Pons (tissue), 1 donor: ENCODE measurements at places on chromosomes 16 and 17.

- DNase-seq: no peak
Measured at GRCh38 chr17:39564211-39564848, 43.4 kb downstream of the NEUROD2 start.

- no peak for DNase-seq
Measured at GRCh38 chr16:31016018-31016417, 5.6 kb upstream of the STX1B start.

DNA sequence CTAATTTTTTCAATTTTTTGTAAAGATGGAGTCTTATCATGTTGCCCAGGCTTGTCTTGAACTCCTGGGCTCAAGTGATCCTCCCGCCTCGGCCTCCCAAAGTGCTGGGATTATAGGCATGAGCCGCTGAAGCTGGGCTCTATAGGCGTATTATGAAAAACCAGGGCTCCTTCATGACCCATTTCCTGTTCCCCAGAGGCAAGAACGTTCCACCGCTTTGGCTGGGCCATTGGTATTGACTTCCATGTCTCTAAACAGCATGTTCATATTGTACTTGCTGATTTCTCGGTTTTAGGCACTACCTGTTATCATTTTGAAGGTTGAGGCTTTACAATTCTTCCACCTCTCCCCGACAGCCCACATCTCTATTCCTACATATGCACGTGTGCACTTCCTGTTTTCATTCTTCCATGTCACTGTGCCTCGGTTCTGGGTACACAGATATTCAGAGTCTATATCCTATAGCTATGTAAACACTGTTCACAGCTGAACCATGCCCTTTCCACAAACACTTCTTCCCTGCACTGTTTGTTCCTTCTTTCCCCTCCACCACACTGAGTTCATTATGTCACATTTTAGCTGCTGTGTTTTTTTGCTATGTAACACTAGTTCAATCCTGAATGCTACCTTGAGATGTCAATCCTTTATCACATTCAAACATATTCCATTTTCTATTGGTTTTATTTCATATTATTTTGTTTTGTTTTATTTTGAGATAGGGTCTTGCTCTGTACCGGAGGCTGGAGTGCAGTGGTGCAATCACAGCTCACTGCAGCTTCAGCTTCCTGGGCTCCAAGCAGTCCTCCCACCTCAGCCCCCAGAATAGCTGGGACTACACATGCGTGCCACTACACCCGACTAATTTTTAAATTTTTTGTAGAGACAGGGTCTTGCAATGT lies 16.8 kb upstream of the MAPK3 start:
- no peak for DNase-seq

DNA sequence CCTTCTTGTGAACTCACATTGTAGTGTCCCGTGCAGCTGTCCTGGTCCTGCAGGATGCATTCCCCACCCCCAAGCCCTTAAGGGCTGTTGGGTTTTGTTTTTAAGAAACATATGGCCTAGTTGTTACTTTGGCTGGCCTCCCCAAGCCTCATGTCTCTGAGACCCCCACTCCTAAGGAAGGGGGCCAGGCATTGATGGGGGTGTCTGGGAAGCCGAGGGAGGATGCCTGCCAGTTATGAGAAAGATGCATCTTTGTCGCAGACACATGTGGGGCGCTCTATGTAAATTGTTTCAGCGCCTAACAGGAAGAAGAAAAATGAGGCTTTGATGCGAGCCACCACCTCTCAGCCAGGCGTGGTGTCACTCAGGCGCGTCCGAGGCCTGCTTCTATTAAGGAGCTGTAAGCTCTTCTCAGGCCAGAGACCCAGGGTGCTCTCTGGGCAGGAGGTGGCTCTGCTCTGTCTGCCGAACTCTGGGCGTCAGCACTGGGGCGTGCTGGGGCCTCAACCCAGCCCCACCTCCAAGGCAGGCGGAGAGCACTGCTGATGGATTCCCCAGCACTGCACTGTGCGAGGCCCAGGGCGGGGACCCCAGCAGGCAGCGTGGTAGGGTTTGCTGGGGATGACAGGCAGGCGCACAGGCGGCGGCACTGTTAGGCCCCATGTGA lies 70.6 kb downstream of the SREBF1 start:
- peak; percentile 63 for DNase-seq

DNA sequence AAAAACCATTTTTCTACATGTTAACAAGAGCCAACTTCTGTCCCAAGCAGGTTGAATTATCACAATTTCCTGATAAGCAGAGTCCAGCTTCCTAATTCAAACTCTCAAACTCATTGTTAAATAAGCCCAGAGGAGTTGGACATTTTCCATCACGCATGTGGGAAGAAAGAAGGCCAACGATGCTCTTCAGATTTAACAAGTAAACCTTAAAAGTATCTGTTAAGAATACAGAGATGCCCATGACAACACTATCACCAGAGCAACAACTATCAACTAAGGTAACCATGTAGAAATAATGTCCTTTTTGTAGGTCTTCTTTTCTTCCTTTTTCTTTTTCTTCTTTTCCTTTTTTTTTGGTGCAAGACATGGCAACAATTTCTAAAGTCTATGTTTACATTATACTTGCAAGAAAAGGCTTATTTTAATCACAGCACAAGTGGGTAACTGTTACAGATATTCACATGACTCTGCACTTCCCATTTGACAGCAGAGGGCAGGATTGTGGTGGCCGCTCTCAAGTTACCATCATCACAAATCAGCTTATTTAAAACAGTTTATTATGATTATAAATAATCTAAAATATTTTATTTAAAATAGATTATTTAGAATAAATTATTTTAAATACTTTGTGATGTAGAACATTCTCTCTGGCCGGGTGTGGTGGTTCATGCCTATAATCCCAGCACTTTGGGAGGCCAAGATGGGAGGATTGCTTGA lies 35.7 kb upstream of the DHRS7B start:
- DNase-seq: peak; percentile 69

GRCh38 chr17:74822335-74822938 lies 37.2 kb downstream of the GRIN2C start:
- DNase-seq: peak; percentile 60

DNA sequence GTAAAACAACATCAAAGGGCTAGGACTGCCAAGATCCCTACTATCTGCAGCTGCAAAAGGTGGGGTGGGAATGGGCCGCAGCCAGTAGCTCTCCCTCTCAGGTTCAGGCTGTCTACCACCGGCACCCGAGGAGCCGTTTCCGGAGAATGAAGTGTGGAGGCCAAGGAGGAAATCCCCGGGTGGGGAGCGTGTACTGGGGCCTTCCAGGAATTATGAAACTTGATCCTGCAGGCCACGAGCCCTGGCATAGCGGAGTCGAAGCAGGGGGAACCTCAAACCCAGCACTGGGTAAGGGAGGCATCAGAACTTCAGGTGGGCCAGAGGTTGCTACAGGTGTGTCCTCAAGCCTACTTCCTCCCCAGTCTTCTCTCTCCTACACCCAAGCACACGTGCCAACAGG lies 5.1 kb downstream of the INPP5K start:
- no peak for DNase-seq

DNA sequence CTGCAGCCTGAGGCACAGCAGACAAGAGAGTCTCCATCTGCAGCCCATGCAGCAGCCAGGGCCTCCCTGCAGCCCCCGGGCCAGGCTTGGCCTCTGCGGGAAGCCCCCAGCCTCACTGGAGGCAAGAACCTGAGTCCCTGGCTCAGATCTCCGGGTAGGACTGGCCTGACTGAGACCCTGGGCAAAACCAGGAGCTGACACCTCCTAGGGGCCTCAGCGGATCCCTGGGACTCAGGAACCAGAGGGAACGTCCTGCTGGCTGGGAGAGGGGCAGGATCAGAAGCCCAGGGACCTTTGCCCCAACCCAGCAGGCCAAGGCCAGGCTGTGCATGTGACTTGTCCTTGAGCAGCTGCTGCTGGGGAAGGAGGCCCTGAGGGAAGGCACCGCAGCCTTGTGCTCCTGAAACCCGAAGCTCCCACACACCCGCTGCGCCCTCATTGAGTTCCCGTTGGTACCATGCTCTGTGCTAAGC lies 1.7 kb upstream of the PRSS21 start:
- no peak for DNase-seq

GRCh38 chr17:30580916-30581315 lies 103.7 kb downstream of the GOSR1 start:
- no peak for DNase-seq

DNA sequence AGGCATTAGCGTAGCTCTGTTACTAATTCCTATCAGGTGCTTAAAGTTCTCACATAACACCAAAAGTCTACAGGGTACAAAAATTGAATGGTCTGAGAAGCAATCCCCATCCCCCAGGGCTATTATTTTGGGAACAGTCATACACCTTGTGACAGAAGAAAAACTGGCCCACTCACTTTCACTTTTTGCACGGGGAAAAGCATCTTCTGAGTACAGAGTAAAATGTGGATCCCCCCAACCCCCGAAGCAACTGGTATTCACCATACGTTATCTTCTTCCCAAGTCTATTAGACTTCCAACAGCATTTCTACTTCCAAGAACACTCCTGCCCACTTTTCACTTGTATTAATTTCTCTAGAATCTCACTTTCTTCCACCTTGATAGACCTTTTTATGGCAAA lies 11.8 kb downstream of the GGA3 start:
- no peak for DNase-seq

DNA sequence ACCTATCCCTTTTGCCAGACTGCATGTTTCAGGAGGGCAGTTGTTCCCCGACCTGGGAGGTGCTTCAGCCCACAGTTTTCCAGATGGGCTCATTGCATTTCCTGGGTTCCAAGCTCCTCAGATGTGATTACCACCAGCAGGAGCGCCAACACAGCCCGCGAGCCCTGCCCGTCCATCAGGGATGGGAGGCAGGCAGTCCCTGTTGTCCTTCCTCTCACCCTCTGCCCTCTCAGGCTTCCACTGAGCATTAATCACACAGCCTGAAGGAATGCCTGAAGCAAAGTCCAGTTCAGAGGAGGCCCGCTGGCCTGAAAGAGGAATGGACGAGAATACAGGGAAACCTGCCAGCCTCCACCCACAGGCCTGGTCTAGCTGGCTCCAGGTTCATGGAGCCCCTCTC lies 256.3 kb upstream of the SDK2 start:
- no peak for DNase-seq

DNA sequence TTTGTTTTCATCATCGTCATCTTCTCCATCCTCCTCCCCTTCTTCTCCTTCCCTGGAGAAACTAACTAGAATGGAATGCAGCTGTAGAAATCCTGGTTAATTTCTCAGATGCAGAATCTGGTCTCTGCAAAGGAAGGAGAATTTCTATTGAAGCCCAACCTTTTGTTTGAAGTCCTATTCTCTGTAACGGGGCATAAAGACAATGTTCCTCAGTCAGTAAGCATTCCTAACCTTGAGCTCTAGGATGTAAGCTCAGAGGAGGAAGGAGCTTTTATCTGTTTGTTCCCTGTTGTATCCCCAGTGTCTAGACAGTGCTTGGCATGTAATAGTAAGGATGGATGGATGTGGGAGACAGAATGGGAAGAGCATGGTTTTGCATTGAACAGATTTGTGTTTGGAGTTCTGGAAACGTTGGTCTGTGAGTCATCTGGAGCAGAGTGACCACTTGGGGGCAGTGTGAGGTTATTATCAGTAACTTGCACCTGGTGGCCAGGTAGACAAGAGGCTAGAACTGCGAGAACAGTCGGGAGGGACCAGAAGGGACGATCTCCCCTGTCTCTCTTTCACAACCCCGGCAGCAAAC lies 363.7 kb downstream of the SNX29 start:
- DNase-seq: peak; percentile 35

DNA sequence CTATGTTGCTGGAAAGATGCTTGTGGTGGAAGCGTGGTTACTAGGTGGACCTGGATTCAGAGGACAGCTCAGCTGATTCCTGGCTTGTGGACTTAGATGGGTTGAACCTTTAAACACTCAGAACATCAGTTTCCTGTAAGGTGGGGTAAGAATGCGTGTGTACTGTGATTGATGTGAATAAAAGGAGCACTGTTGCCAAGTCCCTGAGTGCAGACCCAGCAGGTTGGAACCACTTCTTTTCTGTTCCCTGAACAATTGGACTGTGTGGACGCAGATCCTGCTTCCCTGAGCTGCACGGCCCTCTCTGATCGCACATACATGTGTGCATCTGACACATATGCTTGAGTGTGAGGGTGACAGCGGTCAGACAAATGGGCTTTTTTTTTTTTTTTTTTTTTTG lies 37.5 kb downstream of the RPTOR start:
- DNase-seq: no peak

GRCh38 chr16:57966204-57966771 lies 4.6 kb downstream of the CNGB1 start:
- DNase-seq: peak; percentile 16

- DNase-seq: no peak
Measured at GRCh38 chr16:82111944-82112343, 58.1 kb downstream of the MPHOSPH6 start.

- DNase-seq: no peak
Measured at GRCh38 chr16:72727565-72727964, 320.4 kb downstream of the ZFHX3 start.

GRCh38 chr16:79943736-79944135 lies 343.2 kb upstream of the MAF start:
- DNase-seq: no peak

GRCh38 chr17:62573480-62574117 lies 53.9 kb upstream of the MRC2 start:
- DNase-seq: no peak

DNA sequence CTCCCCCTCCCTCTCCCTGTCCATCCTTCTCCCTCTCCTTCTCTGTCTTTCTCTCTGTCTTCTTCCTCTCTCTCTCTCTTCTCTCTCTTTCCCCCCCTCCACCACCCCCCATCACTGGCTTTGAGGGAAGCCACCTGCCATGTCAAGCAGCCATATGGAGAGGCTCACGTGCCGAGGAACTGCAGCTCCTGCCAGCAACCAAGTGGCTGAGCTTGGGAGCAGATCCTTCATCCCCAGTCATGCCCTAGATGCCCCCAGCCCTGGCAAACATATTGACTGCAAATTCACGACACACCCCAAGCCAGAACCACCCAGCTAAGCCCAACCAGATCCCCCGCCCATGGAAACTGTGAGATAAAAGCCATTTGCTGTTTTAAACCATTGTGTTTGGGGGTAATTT lies 40.9 kb upstream of the RBFOX3 start:
- no peak for DNase-seq

DNA sequence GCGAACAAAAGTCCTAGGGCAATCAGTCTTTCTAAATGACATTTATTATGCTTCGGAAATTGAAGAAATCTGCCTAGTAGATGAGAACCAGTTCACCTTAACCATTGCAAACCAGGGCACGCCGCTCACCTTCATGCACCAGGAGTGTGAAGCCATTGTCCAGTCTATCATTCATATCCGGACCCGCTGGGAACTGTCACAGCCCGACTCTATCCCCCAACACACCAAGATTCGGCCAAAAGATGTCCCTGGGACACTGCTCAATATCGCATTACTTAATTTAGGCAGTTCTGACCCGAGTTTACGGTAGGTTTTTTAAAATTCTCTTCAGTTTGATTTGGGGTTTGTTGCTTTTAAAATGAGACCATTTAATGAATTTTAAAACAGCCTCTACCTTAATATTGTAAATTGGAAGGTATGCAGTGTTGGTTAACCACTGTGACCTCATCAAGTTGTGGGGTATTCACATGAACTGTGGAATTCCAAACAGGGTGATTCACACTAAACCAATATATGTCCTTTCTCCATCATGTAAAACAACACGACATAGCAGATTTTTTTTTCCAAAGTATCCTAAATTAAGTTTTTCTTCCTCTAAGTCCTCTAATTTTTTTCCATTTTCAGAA lies 6.2 kb upstream of the EVI2A start:
- DNase-seq: no peak

- peak; percentile 92 for DNase-seq
Measured at GRCh38 chr17:11598274-11599221, at the start of gene DNAH9. Gene DNAH9, plus strand, starts transcription at chr17:11598470. Its CDS starts 29 bp downstream, at chr17:11598499.

- no peak for DNase-seq
Measured at GRCh38 chr16:63145411-63145810, 1109.2 kb upstream of the CDH8 start.

GRCh38 chr16:84545114-84545737 lies 40.8 kb upstream of the MEAK7 start:
- no peak for DNase-seq
